ENCODE measurements at places on chromosomes 6 and 20. TPM values are rescaled to one million over a fixed set of nuclear protein-coding genes. Genes with fewer than 3 reads are reported as not detected.
A peak's percentile ranks its signal among the peaks of the same experiment; 100 is the strongest.

GRCh38 chr20:59518881-59519706 is 85.2 kb upstream of the PHACTR3 start:
- H3K4me1 ChIP-seq: no peaks in the 10 kb centered on the region
- no peak overlapping the region for H3K27ac ChIP-seq
- DNase-seq: peak; percentile 46
- no peak overlapping the region for H3K4me3 ChIP-seq
- H3K27me3 ChIP-seq: no peaks in the 10 kb centered on the region
- H3K36me3 ChIP-seq: no peaks in the 10 kb centered on the region

GRCh38 chr20:63612276-63612931 is 14.5 kb downstream of the GMEB2 start:
- no peak overlapping the region for H3K27ac ChIP-seq
- no peaks in the 10 kb centered on the region for H3K4me1 ChIP-seq
- H3K4me3 ChIP-seq: no peak overlapping the region
- no peaks in the 10 kb centered on the region for H3K27me3 ChIP-seq

DNA sequence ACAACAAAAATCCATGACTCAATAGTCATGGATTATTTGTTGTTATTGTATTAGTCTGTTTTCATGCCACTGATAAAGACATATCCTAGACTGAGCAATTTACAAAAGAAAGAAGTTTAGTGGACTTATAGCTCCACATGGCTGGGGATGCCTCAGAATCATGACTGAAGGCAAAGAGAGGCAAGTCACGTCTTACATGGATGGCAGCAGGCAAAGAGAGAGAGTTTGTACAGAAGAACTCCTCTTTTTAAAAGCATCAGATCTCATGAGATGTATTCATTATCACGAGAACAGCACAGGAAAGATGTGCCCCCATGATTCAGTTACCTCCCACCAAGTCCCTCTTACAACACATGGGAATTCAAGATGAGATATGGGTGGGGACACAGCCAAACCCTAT is 144.3 kb upstream of the PLCB4 start:
- H3K4me1 ChIP-seq: no peaks in the 10 kb centered on the region
- peaks cover 1% of the 10 kb centered on the region for H3K27me3 ChIP-seq
- no peak overlapping the region for H3K27ac ChIP-seq
- no peak for DNase-seq

DNA sequence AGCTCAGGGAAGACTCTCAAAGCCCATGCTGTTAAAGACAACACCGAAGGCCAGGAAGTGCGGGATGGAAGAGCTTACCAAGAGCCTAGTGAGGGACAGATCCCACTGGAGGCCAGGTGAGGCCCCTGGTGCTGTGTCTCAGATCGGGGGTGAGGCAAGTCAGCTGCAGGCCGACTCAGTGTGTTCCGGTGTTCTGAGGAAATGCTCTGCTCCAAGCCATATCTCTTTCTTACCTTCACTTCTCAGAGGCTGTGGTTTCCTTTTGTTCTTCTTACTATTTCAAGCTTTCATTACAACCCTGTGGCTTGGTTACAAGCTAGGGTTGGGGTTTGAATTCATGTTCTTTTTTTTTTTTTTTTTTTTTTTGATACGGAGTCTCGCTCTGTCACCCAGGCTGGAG is 114.3 kb upstream of the ZFP64 start:
- H3K36me3 ChIP-seq: no peaks in the 10 kb centered on the region
- H3K4me3 ChIP-seq: no peak overlapping the region

DNA sequence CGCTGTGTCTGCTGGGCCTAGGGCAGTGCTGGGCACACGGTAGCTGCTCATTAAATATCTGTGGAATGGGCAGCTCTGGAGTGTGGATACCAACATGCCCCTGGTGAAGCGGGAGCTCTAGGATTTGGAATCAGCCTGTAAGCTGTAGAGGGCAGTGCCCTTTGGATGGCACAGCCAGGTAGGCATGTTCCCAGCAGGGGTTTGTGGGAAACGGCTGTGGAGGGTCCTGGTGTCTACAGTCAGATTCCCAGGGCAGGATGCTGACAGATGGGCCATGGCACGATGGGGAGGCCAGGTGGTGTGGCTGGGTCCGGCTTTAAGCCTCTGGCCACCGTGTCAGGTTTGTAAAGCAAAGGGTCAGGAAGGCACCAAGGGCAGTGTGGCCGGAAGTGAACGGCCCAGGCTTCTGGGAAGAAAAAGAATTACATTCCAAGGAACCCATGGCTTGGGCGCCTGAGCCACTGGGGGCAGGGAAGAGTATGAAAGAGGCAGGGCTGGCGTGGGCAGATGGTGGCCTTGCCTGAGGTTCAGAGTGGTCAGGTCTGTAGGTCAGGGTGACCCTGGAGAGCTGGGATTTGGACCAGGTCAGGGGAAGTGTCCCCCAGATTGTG is 44.8 kb downstream of the UBE2V1 start:
- no peak for DNase-seq
- H3K4me1 ChIP-seq: no peaks in the 10 kb centered on the region
- no peaks in the 10 kb centered on the region for H3K36me3 ChIP-seq
- H3K4me3 ChIP-seq: no peak overlapping the region
- H3K27me3 ChIP-seq: no peaks in the 10 kb centered on the region

- H3K27ac ChIP-seq: no peak overlapping the region
- peaks cover 19% of the 10 kb centered on the region for H3K4me1 ChIP-seq
- no peak for DNase-seq
- H3K36me3 ChIP-seq: peaks cover 36% of the 10 kb centered on the region
Measured at GRCh38 chr6:25973923-25974555, 11.4 kb downstream of the TRIM38 start.

DNA sequence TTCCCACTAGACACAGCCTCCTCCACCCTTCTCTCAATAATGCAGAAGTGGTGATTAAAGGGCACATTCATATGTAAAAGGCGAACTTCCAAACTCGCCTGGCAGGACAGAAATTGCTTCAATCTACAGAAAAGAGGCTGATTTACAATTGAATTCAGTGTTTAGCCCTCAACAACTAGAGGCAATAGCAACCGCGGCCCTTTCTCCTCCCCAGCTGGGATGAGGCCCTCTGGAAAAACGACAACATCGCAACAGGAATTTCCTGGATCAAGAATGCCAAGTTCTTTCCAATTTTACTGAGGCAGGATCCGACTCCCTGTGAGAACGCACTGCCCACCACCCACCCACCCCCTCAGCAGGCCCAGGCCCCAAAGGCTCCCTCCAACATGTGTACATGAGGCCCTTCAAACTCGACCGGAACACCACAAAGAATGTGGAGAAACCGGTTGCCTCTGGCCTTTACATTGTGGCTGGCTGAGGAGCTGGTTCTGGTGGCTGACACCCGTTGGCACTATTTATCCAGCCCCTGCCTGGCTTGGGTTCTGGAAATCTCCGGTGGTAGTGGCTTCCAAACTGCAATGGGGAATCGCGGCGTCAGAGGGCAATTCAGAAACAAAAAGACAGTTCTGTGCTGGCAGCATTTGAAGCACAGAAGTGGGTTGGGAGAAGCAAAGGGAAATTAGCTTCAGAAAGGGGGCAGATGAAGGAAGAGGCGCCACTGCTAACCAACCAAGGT is 36.8 kb downstream of the ZMYND8 start:
- peak; percentile 89 for DNase-seq
- H3K4me1 ChIP-seq: peaks cover 65% of the 10 kb centered on the region
- no peaks in the 10 kb centered on the region for H3K27me3 ChIP-seq
- no peaks in the 10 kb centered on the region for H3K36me3 ChIP-seq
- H3K4me3 ChIP-seq: no peak overlapping the region
- peak overlapping the region; percentile 86 for H3K27ac ChIP-seq

DNA sequence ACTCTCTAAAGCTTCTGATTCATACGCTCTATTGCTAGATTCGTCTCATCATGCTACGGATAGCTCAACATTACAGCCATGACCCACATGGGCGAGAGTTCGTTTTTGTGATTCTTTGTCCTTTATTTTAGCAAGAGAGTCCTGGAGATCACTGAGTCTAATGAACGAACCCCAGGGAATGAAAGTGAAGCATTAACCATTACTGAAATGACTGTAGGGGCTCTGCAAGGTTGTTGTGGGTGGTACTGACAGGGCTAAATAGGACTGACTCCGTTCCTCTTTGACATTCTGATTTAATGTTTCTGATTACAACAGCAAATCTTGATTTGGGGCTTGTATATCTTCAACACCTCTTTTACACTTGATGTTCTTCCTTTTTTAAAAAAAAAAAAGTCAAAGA is 13.7 kb upstream of the RTF2 start:
- no peaks in the 10 kb centered on the region for H3K4me1 ChIP-seq
- H3K27ac ChIP-seq: no peak overlapping the region
- DNase-seq: no peak
- H3K36me3 ChIP-seq: no peaks in the 10 kb centered on the region
- H3K27me3 ChIP-seq: peaks cover 16% of the 10 kb centered on the region
- H3K4me3 ChIP-seq: no peak overlapping the region

DNA sequence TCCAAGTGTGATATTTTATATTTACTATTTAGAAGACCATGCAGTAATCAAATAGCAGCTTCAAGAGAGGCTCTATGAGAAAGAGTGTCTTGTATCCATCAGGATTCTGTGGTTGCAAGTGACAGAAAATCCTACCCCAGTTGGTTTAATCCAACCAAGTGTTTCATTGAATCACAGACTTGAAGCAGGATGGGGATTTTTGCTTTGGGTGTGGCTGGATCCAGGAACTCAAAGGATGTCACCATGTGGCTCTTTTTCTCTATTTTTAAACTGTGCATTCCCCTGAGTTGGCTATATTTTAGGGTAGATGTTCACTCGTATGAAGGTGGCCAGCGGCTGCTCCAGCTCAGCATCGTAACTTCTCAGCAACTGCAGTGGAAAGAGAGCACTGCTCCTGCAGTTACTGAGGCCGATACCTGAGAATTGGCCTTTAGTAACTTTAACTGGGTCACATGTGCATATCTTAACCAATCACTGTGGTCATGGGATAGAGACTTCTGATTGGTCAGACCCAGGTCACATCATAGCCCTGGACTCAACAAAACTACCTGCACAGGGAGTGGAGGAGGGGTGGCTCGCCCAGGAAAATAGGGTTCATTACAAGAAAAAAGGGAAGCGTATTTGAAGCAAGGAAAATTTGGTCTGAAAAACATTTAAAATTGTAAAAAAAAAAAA is 396.1 kb upstream of the SULF2 start:
- H3K36me3 ChIP-seq: no peaks in the 10 kb centered on the region
- H3K4me3 ChIP-seq: no peak overlapping the region
- DNase-seq: no peak
- H3K4me1 ChIP-seq: no peaks in the 10 kb centered on the region

DNA sequence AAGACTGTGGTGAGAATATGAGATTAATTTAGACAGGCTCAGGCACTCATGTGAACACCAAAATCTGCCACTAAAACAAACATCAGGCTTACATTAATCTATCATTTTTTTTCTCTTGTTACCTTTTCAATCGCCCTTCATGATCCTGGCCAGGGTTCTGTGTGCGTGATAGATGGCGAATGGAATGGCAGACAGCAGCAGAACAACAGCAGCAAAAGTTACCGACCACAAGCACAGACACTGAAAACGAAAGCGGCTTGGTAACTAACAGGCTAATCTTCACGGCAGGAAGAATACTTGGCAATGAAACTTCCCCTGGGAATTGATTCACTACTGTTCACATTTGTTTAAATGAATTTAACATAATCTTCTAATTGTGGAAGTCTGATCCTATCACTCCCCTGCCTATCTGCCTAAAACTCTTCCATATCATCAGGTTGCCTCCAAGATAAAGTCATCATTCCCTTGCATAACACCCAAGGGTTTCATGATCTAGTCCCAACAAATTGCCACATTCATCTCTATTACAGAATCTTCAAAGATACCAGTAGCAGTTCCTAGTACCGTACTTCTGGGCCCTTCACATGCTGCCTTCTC is 28.7 kb downstream of the PTPRK start:
- H3K4me3 ChIP-seq: peak overlapping the region; percentile 51
- H3K4me1 ChIP-seq: peaks cover 34% of the 10 kb centered on the region
- no peaks in the 10 kb centered on the region for H3K36me3 ChIP-seq
- H3K27me3 ChIP-seq: no peaks in the 10 kb centered on the region
- H3K27ac ChIP-seq: peak overlapping the region; percentile 99
- DNase-seq: peak; percentile 79

GRCh38 chr20:13009682-13010406 is 1.1 kb downstream of the SPTLC3 start:
- no peak overlapping the region for H3K4me3 ChIP-seq
- DNase-seq: peak; percentile 71
- peaks cover 8% of the 10 kb centered on the region for H3K27me3 ChIP-seq
- H3K4me1 ChIP-seq: no peaks in the 10 kb centered on the region

GRCh38 chr6:43159599-43159998 is 11.5 kb upstream of the SRF start:
- no peak overlapping the region for H3K27ac ChIP-seq
- no peak for DNase-seq
- no peak overlapping the region for H3K4me3 ChIP-seq
- no peaks in the 10 kb centered on the region for H3K36me3 ChIP-seq
- no peaks in the 10 kb centered on the region for H3K27me3 ChIP-seq
- no peaks in the 10 kb centered on the region for H3K4me1 ChIP-seq

DNA sequence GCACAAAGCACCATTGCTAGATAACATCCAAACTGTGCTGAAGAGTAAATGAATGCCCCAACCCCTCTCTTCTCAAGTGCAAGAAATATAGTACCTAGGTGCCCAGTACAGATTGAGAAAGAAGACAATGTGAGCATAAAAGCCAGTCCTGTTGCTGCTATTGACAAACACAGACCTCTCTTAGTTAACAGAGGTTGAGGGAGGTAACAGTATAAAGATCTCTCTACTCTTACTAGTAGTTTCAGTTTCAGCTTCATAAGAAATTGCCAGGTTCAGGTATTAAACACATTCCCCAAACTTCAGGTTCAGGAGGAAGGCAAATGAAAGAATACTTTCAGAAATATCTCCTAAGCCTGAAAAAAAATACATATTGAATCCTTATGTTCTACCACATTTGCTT is 31.4 kb downstream of the TBC1D32 start:
- no peaks in the 10 kb centered on the region for H3K27me3 ChIP-seq
- no peak for DNase-seq
- no peaks in the 10 kb centered on the region for H3K4me1 ChIP-seq

Gene FAM209A
- total RNA-seq: not detected

Gene COX4I2
- total RNA-seq: not detected

Gene HDDC2
- total RNA-seq: 12.6 TPM

Gene AURKA
- total RNA-seq: 56.9 TPM

Gene SCRT2
- not detected for total RNA-seq

Gene LGSN
- not detected for total RNA-seq

Gene SFTA2
- total RNA-seq: not detected

Gene FABP7
- total RNA-seq: not detected

Gene ZNF165
- total RNA-seq: 0.30 TPM
